ENCODE measurements at places on chromosomes 5 and 9.

DNA sequence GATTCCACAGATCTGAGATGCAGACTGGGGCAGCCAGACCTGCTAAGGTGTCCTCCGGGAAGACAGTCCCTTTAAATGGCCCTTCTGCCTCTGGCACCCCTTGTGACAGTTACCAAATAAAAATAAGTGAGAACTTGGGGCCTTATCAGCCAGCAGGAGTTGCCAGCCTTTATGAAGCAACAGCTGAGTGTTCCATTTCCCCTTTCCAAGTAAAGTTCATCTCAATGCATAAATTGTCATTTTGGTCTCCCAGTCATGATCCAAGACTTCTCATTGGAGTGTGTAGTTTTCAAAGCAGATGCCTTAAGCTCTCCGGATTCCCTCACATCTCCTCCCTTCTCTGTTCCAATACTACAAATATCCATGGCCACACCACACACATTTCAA, 4.1 kb downstream of the PTCH1 start:
- DNase-seq: no peak

- DNase-seq: no peak
Observed at GRCh38 chr5:137486707-137487106, 12.4 kb downstream of the SPOCK1 start.

GRCh38 chr5:139092741-139093343, 105.3 kb downstream of the SIL1 start:
- DNase-seq: no peak

DNA sequence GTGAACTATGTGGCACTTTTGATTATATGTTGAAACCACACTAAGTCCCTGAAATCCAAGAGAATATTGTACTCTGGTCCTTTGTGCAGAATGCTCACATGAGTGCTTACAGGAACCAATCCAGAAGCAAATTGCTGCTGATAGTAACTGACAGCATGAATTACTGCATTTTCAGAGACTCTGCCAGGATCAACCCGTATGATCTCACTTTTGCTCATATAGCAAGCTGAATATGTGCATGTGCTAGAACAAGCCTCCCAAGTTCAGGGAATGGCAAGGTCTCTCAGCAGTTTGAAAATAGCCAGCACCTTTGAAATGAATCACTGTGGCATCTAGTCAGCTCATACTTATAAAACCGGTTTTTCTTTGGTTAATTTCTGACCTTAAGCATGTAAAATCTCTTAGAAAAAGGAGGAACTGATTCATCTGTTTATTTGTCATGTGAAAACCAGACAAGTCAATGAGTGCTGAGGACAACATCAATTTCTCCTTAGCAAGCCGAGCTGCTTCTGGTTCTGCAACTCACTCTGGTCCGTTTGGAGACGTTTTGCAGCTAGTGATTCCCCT, 215.7 kb upstream of the ELL2 start:
- DNase-seq: no peak

DNA sequence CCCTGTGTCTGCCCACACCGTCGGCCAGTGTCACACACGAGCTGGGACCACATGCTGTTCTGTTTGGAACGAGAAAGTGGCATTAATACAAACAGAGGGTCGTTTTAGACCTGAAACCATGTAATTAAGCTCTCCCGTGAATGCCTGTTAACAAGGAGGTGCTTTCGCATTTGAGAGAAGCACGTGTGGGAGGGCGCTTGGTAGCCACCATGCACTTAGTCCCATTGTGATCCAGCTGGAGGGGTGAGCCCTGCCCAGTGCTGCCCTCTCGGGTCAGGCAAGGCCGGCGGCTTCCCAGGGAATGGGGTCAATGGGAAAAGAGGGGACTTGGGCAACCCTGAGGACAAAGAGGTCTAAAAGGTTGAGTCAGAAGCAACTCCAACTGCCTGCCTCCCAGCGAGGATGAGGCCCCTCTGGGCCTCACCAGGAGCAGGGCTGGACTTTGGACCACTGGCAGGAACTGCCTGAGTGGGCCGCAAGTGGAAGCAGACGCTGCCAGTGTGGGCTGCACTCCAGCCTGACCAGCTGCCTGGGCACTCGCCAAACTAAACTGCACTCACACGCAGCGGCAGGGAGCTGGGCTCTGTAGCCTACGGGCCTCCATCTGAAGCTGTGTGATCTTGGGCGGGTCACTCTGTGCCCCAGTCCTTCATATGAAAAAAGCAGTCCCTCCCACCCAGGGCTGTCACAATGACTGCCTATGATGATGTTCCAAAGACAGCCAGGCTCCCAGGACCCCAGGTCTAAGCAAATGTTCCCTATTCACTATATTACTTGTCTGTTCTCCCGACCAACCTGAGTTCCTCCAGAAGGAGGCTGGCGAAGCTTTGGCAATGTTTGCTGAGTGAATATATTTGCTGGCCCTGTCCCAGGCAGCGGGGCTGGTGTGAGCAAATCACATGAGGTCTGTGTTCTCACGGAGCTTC, 195.7 kb downstream of the CDK5RAP2 start:
- no peak for DNase-seq

GRCh38 chr5:78490709-78491485, 130.5 kb downstream of the SCAMP1 start:
- DNase-seq: no peak

GRCh38 chr5:14737291-14737690, 72.8 kb downstream of the OTULIN start:
- DNase-seq: no peak

- DNase-seq: no peak
Observed at GRCh38 chr9:131420980-131421624, 27.2 kb downstream of the PRRC2B start.

DNA sequence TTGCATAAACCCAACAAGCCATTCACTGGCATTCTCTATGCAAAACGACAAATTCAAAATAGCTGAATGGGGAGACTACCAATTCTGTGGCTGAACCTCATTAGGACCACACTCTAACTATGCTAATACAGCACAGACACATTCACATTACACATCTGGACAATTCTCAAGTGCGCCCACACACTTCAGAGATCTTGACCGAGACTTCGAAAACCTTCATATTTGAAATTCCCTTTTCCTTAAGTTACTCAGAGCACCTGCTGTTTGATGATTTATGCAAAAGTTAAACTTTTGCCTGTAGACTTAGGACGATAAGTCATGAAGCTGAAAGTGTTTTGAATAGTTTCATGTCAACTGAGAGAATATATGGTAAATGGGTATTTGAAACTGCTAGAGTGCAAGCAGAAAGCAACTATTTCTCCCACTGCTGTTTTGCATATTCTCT, 111.9 kb downstream of the FBN2 start:
- DNase-seq: no peak

GRCh38 chr9:123996731-123997421, 14.7 kb upstream of the LHX2 start:
- no peak for DNase-seq

GRCh38 chr5:15023846-15024245, 152.3 kb upstream of the ANKH start:
- no peak for DNase-seq

DNA sequence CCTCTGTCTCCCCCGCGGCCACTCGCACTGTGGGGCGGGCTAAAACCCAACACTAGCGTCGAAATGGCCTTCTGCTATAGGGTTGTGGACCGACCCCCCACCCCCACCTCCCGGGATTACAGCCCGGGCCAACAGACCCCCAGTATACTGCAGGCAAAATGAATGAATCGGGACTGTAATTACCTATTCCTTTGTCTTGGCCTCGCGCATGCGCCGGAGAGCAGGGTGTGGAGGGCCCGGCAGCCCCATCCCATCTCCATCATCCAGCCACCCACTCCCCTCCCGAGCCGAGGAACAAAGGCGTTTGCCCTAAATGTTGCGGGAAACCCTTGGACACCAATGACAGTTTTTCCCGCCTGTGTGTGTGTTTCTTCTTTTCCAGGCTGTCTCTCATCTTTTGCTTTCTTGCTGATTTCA, 1.6 kb downstream of the BASP1 start:
- DNase-seq: no peak

GRCh38 chr5:77923666-77924065, 147.5 kb upstream of the TBCA start:
- no peak for DNase-seq

Measured in stimulated activated naive CD4-positive, alpha-beta T cell (primary cell).